ENCODE measurements at places on chromosomes 6 and 20.

DNA sequence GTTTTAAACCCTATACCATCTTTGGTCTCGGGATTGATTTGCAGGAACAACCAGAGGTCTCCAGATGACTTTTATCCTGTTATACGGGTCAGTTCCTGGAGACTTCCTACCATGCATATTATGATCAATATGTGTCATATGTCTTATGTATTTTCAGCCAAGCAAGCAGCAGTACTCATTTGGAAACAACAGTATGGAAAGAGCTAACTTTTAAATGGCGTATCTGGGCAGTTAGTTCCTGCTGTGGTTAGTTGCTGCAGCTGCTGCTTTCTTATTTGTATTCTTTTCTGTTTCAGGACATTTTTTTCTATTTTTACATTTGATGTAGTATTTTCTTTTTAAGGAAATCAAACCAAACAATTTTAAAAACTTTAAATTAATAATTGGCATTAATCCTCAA lies 207.5 kb downstream of the MANEA start:
- DNase-seq, result no peak

- no peak for DNase-seq
Measured at GRCh38 chr6:169851641-169852503, 100.5 kb downstream of the ERMARD start.

- DNase-seq, result no peak
Measured at GRCh38 chr6:52667572-52667971, 3.3 kb upstream of the TMEM14A start.

DNA sequence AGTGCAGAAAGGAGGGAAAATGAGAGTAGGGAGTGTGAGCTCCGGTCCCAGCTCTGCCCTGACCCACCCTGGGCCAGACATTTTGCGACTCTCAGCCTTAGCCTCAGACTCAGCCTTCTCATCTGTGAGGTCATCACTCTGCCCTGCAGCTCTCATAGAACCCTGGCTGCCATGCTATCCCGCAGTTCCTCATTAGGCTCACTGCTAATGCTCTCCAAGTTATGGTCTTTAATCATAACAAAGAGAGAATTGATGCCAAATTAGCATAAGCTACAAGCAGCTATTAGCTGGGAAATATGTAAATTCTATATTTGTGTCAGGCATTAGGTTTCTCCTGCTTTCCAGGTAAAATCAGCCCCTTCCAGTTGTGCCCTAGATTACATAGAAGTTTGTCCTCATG lies 46.5 kb upstream of the MLN start:
- no peak for DNase-seq

GRCh38 chr6:55968926-55969325 lies 93.5 kb upstream of the BMP5 start:
- DNase-seq, result no peak

DNA sequence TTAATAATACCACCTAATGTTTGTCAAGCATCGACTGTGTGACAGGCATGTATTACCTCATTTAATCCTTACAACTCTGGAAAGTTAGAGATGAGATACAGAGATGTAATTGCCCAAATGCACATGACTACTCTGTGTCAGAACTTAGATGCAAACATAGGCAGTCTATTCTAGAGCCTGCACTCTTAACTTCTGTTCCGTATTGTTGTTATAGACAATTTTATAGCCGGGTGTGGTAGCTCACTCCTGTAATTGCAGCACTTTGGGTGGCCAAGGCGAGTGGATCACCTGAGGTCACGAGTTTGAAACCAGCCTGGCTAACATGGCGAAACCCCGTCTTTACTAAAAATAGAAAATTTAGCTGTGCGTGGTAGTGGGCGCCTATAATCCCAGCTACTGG lies 15.0 kb downstream of the IFT52 start:
- DNase-seq, result no peak

GRCh38 chr6:109062216-109062615 lies 32.4 kb downstream of the SESN1 start:
- DNase-seq, result no peak

DNA sequence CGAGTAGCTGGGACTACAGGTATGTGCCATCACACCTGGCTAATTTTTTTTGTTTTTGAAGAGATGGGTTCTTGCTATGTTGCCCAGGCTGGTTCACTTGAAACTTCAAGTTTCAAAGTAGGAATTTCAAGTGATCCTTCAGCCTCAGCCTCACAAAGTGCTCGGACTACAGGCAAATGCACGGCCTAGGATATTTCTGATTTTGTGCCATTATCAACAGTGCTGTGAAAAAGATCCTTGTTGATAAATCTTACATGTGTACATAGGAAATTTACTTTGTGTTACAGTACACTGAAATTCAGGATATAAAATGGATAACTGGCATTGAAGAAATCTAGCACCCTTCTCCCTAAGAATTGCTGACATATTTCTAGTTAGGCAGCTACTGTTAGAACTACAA lies 184.6 kb upstream of the PRDM1 start:
- no peak for DNase-seq

- DNase-seq, result no peak
Measured at GRCh38 chr6:75991941-75992340, 80.5 kb downstream of the IMPG1 start.

GRCh38 chr6:49552596-49552995 lies 2.1 kb downstream of the C6orf141 start:
- no peak for DNase-seq

GRCh38 chr6:47303342-47303741 lies 6.4 kb downstream of the TNFRSF21 start:
- no peak for DNase-seq

- DNase-seq, result no peak
Measured at GRCh38 chr6:111900735-111901134, 27.5 kb upstream of the FYN start.

DNA sequence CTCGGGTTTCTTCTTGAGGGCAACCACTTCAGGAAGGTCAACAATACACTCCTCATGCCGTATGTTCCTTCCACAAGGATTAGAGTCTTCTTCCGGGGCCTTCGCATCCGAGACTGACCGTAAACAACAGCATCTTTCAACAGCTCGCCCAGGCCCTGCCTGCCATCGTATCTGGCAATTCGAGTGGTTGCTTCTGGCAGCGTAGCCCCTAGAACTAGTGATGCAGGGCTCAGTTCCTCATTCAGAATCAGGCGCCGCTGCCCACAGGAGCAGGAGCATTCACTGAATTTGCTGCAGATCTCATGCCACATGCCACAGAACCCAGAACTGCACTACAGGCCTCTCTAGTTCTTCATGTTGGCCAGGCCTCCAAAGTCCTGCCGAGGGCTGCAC lies 59.0 kb upstream of the AFDN start:
- DNase-seq, result no peak

GRCh38 chr6:133190912-133191311 lies 50.2 kb upstream of the EYA4 start:
- DNase-seq, result no peak

GRCh38 chr6:32889533-32889932 lies 35.5 kb downstream of the PSMB9 start:
- no peak for DNase-seq

- DNase-seq, result no peak
Measured at GRCh38 chr20:22773344-22773743, 189.0 kb upstream of the FOXA2 start.

DNA sequence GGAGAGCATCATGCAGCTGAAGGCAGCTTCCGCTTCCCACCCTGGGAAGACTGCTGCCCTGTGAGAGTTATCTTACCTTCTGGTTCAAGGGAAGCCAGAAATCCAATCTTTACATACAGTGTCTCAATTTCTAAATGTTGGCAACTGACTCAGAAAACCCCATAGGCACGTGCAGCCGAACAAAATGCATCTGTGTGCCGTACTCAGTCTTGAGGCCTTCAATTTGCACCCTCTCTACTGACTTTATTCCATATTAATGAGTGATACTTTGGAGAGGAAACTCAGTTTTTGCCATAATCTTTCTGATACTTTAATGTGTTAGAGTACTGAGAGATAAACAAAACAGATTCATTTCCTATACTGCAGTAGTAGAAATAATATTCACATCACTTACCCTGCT lies 172.5 kb upstream of the C6orf118 start:
- DNase-seq, result no peak

DNA sequence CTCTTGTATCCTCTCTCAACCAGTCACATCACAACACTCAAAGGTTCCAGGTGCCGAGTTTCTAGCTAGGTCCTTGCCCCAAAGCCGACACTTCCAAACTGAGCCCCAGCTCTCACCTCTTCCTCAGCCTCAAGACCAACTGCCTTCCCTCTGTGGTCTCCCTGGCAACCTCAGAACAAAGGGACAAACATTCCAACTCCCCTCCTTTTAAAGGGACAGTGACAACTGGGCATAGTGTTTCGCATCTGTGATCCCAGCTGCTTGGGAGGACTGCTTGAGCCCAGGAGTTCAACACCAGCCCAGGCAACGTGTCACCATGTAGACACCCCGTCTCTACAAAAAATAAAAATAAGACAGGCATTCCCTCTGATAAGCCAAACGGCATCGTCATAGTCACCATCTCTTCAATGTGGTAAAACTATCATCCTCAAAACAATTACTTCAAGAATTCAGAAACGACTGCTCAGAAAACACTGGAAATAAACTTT lies 11.3 kb downstream of the DIDO1 start:
- DNase-seq, result no peak
